ENCODE measurements at places on chromosomes 1 and 21.

- DNase-seq = no peak
Measured at GRCh38 chr1:119275145-119276134, 93.1 kb upstream of the HAO2 start.

DNA sequence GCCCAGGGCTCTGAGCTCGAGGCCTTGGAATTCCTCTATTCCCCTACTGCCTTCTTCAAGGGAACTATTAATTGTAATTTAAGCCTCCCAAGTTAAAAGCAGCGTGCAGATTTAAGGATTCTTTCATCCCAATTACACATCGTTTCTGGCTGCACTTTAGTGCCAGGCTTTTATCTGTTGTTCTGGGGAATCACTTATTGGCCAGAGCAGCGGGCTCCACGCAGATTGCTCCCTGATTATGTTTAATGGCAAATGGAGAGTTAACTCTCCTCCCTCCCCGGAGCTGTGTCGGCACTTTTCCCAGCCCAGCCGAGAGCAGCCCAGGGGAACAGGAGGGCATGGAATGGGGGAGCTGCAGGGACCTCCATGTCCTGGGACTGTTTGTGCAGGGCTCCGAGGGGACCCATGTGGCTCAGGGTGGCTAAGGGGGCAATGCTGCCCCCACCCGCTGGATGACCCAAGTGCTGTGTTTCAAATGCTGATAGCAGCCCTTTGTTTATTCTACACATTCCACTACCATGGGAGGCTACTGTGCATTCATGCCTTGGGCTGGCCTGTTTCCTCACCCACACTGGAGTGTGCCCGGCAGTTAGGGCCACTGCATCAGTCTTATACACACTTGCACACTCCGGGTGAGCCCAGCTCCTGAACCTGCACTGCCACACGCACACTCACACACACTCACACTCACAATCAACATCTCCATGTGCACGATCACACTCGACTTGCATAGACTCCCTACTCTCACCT, 93.3 kb upstream of the POU3F1 start:
- DNase-seq = no peak

DNA sequence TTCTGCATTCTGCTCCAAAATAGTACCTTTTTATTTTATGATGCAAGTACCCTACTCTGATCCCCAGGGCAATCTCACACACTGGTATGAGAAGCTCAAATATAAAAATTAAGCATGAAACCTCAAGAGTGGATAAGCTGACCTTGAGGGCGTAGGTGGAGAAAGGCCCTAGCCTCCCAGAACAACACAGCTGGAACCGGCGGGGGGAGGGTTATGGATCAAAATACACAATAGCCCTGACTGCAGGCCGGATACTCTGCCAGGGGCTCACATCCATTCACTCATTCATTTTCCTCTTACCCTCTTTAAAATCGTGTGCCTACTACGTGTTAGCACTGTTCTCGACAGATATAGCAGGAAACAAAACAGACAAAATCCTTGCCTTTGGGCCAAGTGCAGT, 32.8 kb upstream of the ECE1 start:
- no peak for DNase-seq

- no peak for DNase-seq
Measured at GRCh38 chr1:193537266-193538002, 351.0 kb upstream of the B3GALT2 start.

GRCh38 chr1:23741609-23742008, 1.7 kb upstream of the ELOA start:
- DNase-seq = no peak

DNA sequence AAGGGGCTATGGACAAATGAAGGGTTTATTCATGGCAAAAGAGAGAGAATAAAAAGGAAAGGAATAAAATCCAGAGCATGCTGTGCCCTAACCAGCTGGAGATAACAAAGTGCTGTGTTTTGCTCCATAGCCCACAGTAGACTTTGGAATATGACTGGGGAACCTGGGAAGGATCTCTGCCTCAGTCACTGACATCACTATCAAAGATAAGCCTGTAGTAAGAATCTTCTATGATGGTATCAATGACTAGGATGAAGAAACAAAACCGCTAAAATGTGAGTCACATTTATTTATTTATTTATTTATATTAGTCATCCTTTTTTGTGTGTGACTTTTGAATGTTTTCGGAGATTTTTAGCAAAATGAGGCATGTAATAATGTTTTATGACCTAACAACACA, 56.3 kb downstream of the NVL start:
- no peak for DNase-seq

DNA sequence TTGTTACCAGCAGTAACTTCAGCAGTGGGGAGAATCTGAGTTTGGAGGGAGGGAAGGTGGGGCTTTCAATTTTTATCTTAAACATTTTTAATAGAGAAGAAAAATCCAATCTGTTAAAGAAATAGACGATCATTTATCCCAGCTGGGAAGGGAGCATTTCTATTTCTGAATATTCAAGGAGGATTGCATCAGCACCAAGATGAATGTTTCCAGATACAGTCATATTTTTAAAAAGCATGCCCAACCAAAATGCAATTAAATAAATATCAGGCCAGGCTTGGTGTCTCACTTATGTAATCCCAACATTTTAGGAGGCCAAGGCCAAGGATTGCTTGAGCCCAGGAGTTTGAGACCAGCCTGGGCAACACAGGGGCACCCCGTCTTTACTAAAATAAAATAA, 1.7 kb upstream of the ATP1A4 start:
- no peak for DNase-seq

DNA sequence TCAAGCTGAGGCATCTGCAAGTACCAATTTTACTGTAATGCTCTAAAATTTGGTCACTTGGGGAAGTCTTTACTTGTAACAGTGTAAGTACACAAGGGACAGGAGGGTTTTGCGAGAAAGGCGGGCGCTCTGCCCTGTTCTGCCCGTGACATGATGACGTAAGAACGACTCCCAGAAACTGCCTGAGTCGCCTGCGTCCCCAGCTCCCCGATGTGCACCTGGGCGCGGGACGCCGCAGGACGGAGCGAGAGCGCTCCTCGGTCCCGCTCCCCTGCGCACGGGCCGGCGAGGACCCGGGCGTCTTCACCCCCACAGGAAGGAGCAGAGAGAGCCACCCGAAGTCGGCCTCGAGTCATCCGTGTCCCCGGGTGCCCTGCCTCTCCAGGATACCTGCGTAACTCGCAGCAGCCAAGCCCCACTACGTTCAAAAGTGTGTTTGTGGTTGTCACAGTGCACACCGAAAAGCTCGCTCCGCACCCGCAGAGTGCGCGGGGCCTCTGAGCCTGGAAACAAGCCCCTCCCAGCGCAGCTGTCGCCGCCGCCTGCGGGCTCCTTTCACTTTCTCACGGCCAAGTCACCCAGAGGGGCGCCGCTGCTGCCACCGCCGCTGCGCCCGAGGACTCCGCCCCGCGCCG, 3.3 kb upstream of the ZBTB18 start:
- no peak for DNase-seq

DNA sequence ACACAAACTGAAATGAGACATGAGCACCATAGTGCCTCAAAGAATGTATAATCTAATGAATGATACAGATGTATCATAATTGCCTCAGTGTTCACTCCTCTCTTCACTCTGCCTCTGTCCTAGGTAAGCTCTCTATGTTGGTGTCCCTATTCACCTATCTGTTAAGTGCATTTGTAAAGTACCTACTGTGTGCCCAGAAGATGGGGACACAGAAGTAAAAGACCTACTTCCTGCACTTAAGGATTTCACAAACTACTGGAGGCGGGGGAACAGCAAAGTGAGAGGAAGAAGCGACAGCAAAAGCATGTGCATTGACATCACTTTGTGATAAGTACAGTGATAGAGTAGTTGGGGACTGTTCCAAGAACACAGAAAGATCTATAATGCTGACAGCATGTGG, 18.1 kb downstream of the RD3 start:
- no peak for DNase-seq

DNA sequence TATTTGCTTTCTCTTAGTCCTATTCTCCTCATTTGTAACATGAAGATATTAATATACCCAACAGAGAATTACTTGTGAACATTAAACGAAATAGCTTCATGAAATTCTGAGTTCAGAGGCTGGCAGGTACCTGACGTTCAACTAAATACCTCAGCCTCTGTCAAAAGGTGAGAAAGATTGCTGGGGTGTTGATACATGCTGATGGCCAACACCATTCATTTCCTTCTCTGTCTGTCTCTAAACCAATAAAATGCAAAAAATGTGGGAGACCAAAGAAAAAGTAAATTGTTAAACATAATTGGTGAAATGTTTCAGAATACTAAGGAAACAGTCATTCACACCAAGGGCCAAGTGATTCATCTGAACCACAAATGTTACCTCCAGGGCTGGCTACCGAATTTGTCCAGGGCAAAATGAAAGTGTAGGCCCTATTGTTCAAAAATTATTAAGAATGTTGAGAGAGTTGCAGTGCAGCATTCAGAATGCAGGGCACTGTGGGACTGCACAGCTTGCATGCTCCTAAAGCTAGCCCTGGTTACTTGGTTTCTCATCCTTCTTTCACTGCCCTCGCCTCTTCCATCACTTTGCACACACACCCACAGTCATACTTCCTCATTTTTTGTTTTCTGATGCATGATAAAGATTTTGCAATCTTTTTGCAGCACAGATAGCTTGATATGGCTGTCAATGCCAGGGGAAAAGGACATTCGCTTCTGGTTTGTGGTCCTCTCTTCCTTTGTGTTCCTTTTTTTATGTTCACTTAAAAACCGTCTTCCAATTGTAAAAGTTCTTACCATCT, 414.3 kb upstream of the NR5A2 start:
- DNase-seq = no peak

GRCh38 chr1:168719306-168720111, 9.5 kb downstream of the DPT start:
- no peak for DNase-seq

DNA sequence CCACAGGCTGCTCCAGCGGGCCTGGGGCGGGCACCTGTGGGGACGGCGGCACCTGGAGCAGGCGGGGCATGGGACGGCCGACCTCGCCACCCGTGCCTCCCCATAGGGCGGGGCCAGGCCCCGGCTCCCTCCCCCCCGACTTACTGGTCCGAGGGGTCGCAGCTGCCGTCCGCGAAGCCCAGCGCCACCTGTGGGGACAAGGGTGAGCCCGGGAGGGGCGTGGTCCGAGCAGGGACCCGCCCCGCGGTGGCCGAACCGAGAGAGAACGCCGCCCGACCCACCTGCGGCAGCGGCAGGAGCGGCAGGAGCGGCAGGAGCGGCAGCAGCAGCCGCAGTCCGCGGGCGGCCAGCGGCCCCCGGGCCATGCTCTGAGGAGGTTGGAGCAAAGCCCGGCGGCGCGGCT, at the start of gene TMEM52:
TSS of gene TMEM52 (minus strand) at position 379 of the 403 bp plus-strand sequence. CDS start at position 365, 14 bp downstream.
- DNase-seq = no peak

GRCh38 chr1:101316799-101317198, 80.0 kb downstream of the S1PR1 start:
- DNase-seq = no peak

DNA sequence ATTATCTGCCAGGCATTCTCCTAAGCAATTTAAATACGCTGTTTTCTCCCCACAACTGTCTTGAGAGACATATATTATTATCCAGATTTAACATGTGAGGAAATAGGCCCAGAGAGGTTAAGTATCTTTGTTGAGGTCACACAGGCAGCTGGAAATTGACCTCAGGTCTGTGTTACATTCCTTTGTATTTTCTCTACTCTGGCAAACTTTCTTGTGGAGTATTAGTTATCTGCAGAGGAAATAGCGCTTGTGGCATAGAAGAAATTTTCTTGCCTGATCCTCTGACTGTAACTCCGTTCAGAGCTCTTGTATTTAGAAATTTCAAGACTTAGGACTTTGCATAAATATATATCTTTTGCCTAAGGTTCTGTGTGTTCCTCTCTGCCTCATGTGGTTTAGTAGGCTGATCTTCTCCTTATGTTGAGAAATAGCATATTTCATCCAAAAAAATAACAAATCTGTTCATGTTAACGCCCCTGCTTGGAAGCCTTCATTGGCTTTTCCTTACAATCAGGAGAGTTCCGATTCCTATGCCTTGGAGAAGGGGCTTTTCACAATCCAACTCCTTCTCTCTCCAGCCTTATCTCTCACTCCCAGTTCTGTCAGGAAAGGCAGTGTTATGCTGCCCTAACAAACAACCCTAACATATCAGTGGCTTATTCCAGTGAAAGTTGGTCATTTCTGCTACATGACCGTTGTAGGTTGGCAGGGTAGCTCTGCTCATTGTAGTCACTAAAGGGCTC, 2.5 kb upstream of the JUN start:
- no peak for DNase-seq
